ENCODE measurements at places on chromosomes 11 and 22.

GRCh38 chr22:24338726-24339451, 68.3 kb downstream of the SPECC1L start:
- DNase-seq, result no peak

DNA sequence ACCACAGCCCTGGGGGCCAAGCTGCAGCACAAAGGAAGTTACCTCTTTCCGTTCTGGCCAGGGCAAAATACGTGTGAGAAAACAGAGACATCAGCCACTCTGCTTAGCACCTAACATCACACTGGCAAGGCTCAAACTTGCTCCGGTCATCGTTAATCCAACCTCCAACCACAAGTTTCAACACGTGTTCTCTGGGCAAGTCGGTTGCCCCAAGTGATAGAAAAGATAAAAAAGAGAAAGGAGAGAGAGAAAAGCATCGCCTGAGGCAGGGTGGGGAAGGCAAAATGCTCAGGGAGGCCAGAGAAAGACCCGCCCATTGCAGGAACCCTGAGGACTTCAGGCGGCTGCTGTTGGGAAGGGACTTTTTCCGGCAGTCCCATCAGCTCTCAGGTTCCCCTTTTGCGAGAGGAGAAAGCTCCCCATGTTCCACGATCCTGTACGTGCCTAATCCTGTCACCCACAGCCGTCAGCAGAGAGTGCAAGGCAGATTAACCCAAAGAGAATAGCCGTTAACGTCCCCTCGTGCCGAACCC, 18.5 kb upstream of the B4GALNT4 start:
- DNase-seq, result no peak

- no peak for DNase-seq
Measured at GRCh38 chr11:125955856-125956255, 10.0 kb downstream of the VSIG10L2 start.

GRCh38 chr11:112751772-112752171, 209.4 kb upstream of the NCAM1 start:
- no peak for DNase-seq

- no peak for DNase-seq
Measured at GRCh38 chr22:50329236-50329635, 2.4 kb upstream of the DENND6B start.
